ENCODE measurements at places on chromosomes 4 and X.

GRCh38 chr4:22486276-22486675 lies 29.6 kb downstream of the ADGRA3 start:
- DNase-seq = no peak

DNA sequence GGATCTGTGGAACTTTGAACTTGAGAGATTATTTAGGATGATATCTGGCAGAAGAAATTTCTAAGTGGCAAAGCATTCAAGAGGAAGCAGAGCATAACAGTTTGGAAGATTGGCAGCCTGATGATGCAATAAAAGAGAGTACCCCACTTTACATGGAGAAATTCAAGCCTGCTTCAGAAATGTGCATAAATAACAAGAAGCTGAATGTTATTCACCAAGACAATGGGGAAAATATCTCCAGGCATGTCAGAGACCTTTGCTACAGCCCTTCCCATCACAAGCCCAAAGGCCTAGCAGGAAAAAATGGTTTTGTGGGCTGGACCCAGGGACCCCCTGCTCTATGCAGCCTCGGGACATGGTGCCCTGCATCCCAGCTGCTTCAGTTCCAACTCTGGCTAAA lies 420.8 kb downstream of the DTHD1 start:
- no peak for DNase-seq

GRCh38 chr4:99321241-99322191 lies at the start of gene ADH1B:
Gene ADH1B, minus strand, starts transcription at chr4:99321401. Its CDS starts 70 bp downstream, at chr4:99321331.
- DNase-seq = no peak

DNA sequence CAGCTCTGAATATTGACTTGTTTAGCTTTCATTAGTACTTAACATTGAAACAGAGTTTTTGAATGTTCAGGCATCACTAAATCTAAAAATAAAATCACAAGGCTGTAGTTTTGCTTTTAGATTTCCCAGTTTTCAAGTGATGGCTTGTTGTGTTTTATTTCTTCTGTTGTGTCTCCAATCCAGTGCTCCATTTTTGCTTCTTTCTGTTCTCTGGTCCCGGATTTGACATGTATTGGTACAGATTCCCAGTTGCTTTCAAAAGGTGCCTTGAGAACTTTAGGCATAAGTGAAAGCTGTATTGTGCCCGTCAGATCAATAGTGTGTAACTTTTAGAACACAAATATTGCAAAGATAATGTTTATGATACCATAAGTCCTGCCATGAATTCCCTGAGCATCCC lies 53.2 kb downstream of the ARHGAP10 start:
- peak; percentile 23 for DNase-seq

DNA sequence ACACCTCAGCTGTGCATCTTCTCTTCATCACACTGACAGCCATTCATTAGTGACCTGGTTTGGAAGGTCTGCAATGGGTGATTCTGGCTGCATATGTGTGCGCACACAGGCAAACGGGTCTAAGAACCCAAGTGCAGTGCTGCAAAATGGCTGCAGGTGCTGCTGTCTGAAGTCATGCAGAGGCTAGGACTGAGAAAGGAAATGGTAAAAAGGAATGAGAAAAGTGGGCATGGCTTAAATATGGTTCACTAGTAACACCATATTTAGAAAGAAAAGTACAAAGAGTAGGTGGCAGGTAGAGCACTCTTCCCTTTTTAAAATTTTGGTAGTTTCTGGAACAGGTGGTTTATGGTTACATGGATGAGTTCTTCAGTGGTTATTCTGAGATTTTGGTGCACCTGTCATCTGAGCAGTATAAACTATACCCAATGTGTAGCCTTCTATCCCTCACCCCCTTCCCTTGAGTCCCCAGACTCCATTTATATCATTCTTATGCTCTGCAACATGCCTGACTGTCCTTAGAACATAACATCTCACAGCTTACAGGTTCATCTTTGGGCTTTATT lies 78.4 kb downstream of the CCNG2 start:
- DNase-seq = no peak

DNA sequence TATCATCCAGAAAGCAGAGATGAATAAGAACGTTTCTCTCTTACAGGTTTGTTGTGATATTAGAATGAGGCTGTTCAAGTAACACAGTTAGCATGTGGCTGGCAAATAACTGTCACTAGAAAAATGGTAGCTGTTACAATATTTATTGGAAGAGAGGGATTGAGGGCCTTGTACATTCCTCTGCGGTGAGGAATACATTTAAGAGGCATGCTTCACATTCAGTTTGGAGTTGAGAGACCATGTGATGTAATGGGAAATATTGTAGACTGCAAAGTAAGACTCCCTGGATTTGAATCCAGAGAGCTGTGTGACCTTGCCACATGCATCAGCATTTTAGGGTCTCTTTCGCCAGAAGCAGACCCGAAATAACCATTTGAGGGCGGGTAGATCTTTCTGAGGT lies 104.8 kb upstream of the KIT start:
- DNase-seq = no peak

- no peak for DNase-seq
These were observed 35.4 kb downstream of the TMEM131L start for GRCh38 chr4:153501578-153501977.

DNA sequence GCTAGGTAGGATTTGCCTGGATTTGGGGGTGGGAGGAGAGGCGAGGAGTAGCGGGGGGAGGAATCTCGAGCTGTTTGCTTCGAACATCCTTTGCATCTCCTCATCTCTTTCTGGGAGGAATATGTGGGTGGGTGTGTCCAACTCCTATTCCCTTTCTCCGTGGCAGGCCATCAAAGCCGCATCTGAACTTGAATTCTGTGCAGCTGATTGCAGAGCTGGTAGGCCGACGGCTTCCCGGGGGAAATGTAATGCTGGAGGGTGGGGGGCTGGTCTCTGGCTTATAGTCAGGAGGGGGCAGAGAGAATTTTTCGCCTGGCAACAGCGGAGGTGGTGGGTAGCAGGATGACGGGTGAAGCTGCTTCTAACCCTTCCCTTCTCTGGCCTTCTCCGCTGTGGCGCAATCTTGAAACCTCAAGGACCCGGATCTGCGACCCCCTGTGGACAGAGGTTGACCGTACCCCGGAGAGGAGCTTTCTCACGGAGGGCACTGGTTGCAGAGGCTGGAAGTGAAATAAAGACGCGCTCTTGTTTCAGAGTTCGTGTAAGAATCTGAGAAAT lies 628 bp downstream of the ZCCHC12 start:
- peak; percentile 7 for DNase-seq

DNA sequence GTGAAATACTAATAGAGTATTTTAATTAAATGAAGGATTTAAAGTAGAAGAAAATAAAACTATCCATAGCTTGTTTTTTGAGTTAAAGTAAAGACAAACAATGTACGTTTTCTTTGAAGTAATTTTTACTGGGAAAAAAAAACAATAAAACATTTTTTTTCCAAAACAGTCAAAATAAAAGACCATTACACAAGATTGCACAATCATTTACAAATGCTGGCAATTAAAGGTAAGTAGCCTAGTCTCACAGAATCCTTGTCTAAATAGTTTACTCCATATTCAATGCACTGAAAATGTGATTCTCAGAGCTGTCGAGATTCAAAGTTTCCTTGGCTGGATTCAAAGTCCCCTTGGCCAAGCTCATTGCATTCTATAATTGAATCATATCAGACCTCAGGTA lies 21.2 kb downstream of the C4orf54 start:
- DNase-seq = no peak

DNA sequence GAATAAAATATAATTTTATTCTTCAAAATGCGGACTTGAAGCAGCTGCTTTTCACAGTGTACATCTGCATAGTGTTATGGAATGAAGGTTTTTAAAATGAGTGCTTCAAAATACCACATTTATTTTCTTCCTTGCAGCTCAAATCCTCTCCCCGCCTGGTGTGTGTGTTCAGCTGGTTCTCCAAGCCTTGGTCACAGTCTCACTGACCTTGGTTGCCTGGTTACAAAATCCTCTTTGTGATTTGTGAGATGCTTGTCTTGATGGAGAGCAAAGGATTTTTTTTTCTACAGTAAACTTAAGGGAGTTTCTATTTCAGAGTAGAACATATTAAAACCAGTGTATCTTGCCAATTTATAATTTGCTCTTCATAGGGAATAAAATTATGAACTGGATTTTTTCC lies 139.2 kb downstream of the PCDH18 start:
- peak; percentile 86 for DNase-seq

- DNase-seq = no peak
These were observed 29.2 kb downstream of the P2RY8 start for GRCh38 chrX:1507511-1508463.

DNA sequence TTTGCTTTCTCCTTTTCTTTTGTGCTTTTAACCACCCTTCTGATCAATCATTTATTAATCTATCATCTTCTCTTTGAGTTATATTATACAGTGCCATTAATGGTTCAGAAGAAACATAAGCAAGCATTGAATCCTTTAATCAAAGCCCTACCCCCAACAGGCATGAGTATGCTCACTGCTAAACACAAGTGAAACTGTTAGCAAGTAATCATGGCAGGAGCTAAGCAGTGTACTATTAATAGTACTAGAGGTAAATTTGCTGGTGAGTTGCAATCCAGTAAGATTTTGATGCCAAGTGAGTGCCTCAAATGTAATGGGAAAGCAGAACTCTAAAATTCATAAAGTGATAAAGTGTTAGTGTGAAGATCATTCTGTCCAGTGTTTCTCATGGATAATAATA lies 57.2 kb downstream of the FNIP2 start:
- DNase-seq = no peak

DNA sequence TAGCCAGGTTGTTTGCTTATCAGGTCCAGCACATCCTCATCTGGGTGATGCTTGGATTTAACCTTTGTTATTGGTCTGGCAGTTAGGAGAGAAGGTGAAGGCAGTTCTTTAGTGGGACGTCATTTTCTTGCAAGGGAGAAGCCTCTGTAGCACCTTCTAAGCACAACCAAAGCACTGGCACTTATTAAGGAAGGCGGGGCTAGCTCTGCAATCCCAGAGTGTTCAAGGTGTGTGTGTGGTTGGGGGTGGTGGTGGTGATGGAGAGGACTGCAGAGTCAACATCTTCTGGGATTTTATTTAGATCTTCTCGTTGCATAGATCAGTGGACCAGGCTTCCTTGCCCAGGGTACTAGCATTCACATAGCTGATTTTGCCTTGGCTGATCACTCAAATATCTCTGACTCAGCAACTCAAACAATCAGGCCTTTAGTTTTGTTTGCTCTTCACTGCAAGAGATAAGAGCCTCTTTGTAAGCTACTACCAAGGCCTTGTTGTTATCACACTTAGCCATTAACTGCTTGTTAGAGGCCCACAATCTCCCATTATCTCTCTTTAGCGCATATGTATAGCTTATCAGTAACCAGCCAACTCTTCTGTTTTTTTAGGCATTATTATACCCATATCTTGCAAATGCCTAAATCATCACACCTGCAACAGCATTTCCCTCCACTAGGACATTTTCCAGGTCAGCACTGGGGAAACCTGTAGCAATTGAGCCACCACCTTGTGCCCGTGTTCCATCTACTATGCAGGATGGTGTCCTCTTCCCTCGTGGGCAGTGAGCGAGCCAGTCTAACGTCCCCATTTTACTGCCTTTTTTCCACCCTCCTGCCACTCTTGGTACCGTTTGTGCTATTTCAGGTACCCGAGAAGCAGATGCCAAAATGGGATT lies 36.5 kb upstream of the LINC00632 start:
- no peak for DNase-seq

Measured in NCI-H82 (cell line).